ENCODE measurements at places on chromosomes 13 and 19.

- no peak for DNase-seq
Measured at GRCh38 chr13:71618159-71618558, 248.8 kb downstream of the DACH1 start.

GRCh38 chr13:96672016-96672415 lies 322.3 kb downstream of the OXGR1 start:
- no peak for DNase-seq

DNA sequence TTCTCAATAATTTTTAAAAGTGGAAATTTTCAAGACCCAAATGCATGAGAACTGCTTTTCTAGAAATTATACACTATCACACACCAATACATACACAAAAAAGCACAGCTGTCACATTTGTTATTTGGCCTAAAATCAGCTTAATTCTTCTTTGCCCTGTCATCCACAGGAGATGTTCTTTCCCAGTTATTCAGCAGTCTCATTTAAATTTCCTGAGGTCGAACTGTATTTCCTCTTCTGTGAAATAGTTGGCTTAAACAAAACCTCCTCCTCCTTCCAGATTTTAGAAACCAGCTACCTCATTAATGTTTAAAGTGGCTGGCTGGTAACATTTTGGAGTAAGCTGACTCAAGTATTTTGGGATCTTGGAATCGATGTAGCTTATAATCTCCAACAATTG lies 39.1 kb downstream of the SMAD9 start:
- no peak for DNase-seq

DNA sequence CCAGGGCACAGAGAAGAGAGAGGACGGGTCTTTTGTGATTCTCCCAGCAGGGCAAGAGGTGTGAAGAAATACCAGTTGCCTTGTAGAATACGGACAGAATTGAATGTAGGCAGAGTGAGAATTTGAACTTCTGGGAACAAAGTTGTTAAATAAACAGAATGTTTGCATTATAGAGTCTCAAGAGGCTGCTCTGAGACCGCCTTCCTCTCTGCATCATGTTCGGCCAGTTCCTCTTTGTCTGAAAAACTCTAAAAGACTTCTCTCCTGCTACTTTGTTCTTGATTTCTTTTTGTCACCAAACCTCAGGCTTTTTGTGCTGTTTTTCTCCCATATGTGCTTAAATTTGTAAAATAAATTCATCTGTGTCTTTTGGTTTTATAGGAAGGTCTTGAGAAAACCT lies 256.4 kb downstream of the DLEU7 start:
- DNase-seq: no peak

DNA sequence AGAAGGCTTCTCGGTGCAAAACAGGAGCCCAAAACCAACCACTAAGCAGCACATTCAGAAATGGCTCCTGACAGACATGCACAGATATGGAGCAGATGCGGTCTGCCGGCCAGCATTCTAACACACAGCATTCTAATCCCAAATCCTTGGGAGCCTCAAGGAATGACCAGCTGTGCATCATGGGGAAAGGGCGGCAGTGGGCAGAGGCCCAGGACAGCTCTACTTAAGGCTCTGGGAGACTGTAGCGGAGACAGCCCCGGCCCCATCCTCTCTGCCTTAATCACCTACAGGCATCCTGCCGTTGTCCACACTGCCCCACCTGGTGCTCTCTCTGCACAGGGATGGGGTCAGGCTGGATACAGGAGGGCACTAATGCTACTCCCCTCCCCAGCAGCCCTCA lies 1016.0 kb downstream of the UQCRFS1 start:
- DNase-seq: no peak

- no peak for DNase-seq
Measured at GRCh38 chr13:64928696-64929499, 2301.2 kb downstream of the PCDH9 start.

- DNase-seq: no peak
Measured at GRCh38 chr13:56102641-56103040, 1038.1 kb upstream of the PRR20A start.

- DNase-seq: no peak
Measured at GRCh38 chr13:29676941-29677452, 81.5 kb upstream of the SLC7A1 start.

DNA sequence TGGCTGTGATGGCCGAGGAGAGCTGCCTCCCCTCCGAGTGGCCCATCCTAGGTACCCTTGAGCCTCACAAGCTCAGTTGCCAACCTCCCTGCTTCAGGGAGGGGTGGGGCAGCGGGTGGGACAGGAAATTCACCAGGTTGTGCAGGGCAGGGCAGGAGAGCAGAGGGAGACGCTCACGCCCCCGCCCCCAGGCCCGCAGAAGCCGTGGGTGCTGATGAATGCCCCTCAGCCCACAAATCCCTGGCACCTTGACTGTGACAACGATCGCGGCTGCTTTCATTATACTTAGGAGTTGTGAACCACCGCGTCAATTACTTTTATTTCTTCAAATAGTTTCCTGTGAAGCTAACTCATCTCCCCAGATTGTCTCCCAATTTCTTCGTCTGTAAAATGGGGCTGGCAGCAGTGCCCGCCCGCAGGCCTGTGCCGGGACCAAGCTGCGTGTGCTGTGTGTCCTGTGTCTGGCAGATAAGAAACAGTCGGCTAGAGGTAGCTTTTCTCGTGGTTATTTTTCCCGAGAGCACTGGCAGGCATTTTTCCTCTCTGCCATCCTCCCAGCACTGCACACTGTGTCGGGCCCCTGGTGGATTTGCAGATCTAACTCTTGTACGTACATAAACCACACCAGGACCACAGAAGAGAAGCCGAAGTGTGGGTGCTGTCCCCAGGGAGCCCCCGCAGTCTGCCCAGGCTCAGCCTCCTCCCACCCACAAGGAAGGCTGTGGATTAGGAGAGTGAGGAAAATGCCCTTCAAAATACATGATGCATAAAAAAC lies 7.9 kb upstream of the RASA3 start:
- DNase-seq: no peak

GRCh38 chr13:80101040-80101439 lies 239.9 kb downstream of the SPRY2 start:
- DNase-seq: no peak

GRCh38 chr19:17806945-17807344 lies 12.0 kb downstream of the B3GNT3 start:
- DNase-seq: no peak

- DNase-seq: no peak
Measured at GRCh38 chr19:47239610-47240296, 8.8 kb upstream of the BBC3 start.

- no peak for DNase-seq
Measured at GRCh38 chr13:95456815-95457214, 95.7 kb upstream of the CLDN10 start.

GRCh38 chr19:1767464-1767933 lies 14.2 kb downstream of the ONECUT3 start:
- DNase-seq: no peak

DNA sequence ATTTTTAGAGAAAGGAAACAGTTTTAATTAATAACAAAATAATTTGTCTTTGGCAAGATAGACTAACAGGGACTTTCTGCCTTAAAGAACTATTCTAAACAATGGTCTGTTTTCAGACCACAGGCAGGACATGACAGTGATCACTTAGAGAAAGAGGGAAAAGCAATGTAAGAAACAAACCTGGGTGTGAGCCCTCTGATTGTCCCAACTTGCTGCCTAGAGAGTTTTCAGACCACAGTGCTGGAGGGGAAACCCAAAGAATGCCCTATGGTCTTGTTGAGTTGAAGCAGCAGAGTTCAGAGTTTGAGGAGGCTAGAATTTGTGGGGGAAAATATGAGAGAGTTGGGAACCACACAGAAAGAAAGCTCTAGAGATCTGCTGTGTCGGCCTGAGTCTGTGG lies 38.1 kb downstream of the DGKH start:
- DNase-seq: no peak

DNA sequence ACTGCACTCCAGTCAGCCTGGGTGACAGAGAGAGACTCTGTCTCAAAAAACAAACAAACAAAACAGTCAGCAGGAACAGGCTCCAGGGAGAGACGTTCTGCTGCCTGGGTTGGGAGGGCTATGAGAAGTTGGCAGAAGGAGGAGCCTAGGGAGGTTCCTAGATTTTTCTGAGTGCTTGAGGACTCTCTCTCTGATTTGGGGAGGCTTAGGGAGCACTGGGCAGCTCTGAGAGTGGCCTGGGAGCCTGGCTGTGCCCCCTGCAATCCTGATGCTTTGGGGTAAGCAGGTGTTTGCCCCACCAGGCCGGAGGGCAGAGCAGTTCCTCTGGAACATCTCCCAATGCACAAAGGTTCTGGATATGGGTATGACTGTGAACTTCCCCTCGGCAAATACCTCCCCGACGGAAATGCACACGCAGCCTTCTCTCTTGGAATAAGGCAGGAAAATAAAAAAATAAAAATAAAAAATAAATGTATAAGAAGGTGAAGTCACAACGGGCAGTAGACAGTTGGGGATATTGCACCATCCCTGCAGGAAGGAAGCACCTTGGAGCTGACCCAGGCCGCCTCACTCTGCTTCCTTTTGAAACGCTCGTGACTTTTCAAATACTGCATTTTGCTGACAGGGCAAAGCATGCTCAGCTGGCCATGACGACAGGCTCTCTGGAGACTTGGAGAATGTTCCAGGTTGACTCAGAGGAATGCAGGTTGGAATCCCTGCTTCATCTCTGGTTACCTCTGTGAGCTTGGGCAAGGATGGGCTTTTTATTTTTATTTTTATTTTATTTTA lies 26.5 kb upstream of the HOMER3 start:
- DNase-seq: peak; percentile 7

GRCh38 chr13:73162912-73163911 lies 104.4 kb downstream of the KLF5 start:
- DNase-seq: no peak

DNA sequence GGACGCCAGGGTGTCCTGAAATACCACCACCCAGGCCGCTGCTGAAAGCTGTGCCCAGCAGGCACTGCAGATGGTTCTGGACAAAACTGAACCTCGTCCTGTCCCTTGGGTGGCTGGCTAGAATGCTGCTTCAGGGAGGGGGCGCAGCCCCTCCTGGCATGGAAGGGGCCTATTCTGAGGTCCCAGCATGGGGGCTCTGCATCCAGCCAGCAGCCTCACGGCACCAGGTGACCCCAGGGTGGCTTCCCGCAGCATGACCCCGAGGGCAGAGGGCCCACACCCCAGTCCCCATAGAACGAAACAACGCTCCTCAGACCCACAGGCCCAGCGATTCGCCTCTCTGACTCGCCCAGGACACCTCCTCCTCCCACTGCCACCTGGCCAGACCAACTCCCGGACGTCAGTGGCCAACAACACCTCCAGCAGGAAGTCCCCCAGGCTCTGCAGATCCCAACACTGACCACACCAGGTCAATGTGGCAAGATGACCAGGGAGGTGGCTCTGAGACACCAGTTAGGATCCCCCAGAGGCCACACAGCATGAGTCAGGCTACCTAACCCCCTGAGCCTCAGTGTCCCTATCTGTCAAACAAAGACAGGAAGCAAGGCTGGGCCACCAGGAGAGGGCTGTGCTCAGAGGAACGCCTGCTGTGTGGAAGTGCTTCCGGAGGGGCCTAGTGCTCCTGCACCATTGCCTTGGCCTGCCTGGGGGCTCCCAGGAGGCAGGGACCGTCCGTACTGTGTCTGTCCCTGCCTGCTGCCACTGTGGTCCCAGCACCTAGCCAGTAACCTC lies 6.1 kb downstream of the MKNK2 start:
- DNase-seq: no peak

DNA sequence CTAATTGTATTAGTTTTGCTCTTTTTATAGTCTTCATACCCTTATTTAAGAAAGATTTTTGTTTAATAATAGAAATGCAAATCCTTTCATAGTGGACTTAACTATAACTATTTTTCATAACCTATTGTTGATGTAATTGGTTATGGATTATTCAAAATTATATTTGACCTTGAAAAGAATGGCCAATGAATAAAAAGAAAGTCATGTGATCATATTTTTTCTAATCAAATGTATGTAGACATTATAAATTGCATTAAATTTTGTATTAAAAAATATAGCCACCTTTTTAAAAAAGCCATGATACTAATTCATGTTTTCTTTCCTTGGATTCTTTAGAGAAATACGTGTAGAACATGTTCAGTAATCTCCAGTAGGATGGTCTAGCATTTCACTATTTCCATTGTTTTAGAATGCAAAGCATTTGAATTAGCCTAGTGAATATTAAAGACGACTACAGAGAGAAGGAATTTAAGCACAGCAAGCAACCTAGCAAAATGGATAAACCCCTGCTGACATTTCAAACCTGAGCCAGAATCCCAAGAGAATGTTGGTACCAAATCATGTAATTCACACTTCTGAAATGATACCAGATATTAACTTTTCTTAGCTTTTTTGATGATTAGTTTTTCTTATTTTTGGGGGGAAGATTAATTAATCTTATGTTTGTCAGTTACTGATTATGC lies 1297.4 kb upstream of the MIR17HG start:
- DNase-seq: no peak

GRCh38 chr19:49852631-49853126 lies 1.7 kb downstream of the PTOV1 start:
- DNase-seq: no peak

- DNase-seq: no peak
Measured at GRCh38 chr19:16213076-16213475, 15.4 kb downstream of the AP1M1 start.

- DNase-seq: no peak
Measured at GRCh38 chr13:103794526-103794925, 728.3 kb upstream of the SLC10A2 start.

DNA sequence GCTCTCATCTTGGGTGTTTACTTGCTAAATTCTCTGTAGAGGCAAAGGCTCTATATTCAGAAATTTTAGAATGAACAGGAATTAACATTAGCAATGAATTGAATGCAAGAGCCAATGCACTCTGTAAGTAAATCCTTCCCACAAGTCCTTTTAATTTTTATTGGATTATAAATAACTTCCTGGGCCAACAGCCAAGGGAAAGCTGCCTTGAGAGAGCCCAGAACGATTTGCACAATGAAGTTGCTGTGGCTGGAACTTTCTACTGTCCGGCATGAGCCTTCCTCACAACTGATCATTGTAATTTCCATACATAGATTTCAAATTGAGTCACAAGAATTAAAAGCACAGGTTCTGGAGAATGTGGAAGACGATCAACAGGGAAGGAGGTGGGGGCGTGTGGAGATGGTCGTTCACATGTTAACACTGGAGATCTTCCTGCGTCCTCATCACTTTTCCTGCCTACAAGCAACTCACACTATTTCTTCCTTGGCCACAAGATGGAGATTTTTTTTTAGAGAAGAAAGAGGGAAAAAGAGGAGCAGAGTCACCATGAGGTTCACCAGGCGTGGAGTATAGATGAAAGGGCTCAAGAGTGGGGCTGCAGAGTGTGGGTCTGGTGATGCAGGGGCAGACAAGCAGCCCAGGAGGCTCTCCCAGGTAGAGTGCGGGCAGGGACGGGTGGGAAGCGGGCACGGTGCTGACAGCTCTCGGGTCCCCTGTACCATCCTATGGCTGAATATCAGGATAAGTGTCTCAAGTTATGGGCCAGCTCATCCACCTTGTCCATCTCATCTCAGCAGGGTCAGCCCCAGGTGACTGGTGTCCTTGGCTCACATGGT lies 110.7 kb downstream of the SOX1 start:
- DNase-seq: no peak
